ENCODE measurements at places on chromosomes 16 and 17.

- DNase-seq, result peak; percentile 22
Observed at GRCh38 chr17:42387661-42388380, 421 bp downstream of the STAT3 start.

DNA sequence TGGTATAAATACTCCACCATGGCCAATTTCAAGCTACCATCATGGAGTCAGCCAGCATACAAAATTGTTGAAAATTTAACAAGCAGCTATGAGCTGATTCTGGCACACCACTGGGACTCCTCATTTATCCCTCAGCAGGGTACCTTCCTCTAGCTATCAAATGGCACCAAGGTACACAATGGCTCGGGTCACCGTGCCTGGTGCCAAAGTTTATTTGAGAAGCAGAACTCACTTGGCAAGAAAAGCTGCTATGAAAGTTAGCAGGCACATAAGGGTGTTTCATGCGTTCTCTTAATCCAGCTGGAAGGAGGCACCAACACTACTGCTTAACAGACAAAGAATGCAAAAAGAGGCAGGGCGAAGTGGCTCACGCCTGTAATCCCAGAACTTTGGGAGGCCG is 51.6 kb downstream of the IKZF3 start:
- no peak for DNase-seq

DNA sequence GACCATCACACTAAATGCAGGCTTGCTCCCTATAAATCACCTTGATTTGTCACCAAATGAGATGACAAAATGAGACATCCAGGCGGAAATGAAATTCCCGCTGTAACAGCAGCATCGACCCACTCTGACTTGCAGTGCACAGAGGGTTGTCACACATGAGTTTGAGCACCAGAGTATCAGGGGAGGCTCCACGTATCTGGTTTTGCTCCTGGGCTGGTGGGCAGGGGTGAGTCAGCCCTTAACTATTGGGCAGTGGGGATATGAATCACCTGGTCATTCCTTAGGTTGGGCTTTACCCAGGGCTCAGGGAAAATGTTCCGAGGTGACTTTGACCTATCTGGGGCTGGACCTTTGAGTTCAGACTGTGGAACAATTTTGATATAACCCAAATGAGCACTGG is 245.2 kb upstream of the CCL2 start:
- no peak for DNase-seq

DNA sequence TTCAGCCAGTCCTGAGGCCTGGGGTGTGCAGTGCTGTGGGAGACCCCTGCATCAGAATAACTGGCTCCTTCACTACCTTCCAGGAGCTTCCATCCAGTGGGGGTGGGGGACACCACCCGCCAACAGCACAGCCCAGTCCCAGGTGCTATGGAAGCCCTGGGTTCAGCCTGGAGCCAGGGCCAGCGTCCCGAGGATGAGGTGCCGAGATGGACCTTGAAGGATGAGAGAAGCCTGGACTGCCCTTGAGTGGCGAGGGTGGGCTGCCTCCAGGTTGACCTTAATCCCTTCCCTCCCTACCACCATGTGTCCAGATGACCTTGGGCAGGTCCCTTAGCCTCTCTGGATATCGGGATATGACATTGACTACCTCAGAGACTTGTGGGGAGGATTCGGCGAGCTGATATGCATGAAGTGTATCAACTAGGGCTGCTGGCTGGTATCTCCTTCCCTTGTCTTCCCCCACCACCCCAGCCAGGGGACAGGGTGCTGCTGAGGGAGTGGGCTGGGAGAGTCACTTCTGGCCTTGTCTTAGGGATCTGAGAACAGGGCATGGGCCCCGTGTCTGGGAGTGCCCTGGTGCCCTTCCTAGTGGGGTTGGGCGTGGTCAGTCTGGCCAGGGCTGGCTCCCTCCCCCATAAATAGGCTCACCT is 14.2 kb upstream of the LASP1NB start:
- no peak for DNase-seq

DNA sequence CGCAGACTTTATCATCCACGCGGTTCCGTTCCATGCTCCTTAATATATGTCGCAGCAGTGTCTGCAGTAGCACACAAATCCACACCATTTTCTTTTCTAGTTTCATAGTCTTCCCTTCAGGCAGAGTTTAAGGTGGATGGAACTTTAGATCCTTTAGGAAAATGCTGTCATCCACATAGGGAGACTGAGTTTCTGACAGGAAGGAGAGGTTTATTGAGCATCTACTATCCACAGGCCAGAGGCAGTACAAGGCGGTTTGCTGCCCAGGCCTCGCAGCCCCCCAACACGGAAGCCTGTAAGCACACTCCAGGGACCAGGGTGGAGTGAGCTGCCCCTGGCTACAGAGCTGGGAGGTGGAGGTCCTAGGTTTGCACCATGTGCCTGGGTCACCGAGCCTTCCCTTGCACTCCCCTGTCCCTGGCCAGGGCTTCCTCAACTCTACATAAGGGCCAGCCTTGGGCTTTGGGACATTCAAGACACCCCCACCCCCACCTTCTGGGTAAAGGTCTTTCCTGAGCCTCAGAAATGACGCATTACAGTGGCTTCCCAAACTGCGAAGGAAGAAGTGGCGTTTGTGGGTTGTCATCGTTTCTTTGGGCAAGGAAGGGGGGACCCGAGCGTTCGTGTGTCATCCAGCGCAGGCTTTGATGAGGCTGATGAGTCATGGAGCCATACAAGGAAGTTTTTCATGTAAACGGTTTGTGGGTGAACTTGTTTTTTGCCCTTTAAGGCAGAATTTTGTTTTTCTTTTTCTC is 146.5 kb upstream of the PLCG2 start:
- DNase-seq, result peak; percentile 27

DNA sequence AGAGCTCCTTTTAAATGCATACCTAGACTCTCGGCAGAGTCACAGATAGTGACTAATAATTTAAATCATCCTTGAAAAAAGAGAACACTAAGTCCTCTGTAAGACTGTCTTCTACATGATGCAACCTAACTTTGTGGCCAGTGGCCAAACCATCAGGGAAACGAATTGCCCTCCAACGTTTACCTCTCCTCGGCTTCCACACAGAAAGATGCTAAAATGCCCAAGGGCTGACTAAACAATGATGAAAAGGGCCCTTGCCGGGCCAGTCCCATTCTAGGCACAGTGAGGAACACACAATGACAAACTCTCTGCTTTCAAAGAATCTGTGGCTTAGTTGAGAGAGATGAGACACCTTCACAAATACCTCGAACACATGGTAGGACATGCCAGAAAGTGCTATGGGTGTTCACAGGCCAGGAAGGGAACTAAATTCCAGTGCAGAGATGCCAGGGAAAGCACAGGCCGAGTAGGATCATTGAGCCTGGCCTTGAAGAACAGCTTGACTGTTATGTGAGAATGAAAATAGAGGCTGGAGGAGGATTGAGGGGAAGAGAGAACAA is 35.3 kb upstream of the PITPNM3 start:
- no peak for DNase-seq

DNA sequence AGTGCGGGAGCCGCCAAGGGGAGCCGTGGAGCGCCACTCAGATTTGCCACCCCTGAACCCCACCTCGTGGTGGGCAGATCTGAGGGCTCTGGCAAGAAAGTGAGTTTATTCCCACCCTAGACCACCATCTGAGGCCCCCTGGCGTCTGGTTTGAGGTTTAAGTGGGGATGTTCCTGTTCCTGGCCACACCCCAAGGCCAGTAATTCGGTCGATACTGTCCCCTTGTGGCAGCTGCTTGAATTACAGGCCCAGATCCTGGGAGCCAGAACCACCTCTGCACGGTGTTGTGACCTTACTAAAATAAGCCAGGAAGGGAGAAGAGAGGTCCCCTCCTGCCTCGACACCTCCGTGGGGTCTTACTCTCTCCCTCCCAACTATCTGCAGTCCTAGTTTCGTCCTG is 3.3 kb upstream of the LAT start:
- no peak for DNase-seq

GRCh38 chr17:80486692-80487091 is 10.3 kb upstream of the NPTX1 start:
- DNase-seq, result no peak

DNA sequence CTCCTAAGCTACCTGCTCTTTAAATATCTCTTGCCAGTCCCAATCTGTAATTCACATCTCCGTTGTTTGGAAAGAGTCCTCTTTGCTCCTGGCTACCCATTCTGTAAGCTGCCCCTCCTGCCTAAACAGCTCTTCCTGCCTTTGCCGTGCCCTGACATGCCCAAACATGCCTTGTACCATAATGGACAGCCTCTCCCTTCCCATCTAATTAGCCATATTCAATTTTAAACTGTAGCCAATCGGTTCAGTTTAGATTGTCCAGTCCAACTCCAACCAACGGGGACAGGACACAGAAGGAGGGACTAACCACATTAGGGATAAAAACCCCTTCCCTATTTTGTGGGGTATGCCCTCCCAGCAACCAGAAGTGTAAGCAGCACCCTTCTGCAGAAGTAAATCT is 30.6 kb upstream of the CLEC3A start:
- no peak for DNase-seq

DNA sequence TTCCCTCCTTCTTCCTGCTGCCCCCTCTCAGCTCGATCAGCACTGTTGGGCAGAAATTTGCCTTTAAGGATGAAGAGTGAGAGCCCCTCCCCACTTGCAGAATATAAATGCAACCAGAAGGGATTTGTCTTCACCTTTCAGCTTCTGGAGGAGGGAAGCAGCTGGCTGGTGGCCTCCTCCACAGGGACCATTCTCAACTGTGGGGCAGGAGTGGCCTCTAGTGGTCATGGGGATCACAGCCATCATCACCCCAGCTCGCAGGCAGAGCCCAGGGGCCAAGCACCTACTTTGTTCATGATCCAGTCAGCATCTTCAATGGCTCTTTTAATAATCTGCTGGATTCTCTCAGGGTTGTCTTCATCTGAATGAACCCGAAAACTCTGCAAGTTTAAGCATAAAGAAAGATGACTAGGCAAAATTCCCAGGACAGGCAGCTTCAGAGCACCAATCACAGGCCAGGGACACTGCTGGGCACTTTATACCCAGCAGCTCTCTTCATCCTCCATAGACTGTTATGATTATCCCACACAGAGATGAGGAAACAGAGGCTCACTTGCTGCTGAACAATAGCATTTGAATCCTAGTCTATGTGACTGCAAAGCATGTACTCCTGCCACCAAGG is 13.1 kb downstream of the LYRM9 start:
- DNase-seq, result peak; percentile 19

DNA sequence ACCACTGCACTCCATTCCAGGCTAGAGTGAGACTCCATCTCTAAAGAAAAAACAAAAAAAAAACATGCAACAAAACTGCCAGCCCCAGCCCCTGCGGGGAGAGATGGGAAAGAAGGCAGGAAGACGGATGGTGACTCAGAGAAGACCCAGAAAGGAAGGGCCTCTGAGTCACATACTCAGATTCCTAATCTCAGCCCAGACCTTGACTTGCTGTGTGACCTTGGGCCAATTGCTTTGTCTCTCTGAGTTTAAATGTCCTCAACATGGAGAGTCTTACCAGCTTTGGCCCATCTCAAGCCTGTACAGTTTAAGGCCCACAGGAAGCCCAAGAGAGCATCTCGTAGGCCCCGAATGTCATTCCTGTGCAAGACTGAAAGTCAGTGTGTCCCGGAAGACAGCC is 86.5 kb upstream of the LHX1 start:
- DNase-seq, result no peak

GRCh38 chr16:89828199-89828869 is at the start of gene SPIRE2:
SPIRE2 (plus strand) TSS chr16:89828475; CDS start chr16:89828551, 76 bp downstream.
- peak; percentile 50 for DNase-seq

DNA sequence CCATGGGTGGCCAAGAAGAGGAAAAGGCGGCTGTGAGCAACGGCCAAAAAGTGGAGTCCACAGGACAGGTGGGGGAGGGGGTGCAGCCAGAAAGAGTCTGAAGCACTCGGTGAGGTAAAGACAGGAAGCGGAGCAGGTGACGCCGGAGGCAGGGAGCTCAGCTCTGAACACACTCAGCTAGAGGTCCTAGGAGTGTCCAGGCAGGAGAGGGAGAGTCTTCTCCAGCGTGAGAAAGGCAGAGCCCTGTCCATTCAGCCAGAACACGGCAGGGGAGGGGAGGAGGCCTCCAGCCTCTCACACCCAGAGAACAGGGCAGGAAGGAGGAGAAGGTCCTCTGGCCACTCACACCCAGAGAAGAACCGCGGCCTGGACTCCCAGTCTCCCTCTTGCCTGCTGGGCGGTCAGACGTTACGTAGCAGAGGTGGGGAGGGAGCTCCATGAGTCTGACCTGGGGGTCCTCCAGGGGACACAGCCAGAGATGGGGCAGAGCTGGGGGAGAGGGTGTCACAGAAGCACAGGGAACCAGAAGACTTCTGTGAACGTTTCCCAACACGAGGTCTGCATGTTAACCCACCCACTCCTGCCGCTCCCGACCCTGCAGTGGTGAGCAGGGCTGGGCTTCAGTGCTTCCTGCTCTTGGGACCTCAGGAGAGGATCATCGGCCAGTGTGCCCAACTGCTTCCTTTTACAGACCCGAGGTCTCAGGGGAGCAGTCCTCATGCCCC is 89.2 kb downstream of the ABR start:
- no peak for DNase-seq

DNA sequence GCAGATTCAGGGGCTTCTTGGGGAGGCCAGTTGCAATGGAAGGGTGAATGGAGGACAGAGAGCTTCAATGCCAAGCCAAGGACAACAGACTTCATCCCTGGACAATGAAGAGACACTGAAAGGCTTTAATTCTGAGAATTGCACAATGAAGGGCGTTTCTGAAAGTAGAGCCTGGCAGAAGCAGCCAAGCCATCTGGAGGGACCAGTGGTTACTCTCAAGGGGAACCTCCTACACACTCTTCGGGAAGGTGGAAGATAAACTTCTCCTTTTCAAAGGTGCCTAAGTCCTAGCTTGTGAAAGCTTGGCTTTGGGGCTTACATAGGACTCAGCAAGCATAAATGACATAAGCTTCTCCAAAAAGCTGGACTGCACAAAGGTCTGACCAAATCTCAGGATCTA is 6.2 kb upstream of the CES1 start:
- DNase-seq, result no peak

GRCh38 chr16:53949715-53950410 is 245.9 kb downstream of the FTO start:
- no peak for DNase-seq

- DNase-seq, result no peak
Observed at GRCh38 chr17:42865638-42866094, 14.7 kb downstream of the AOC3 start.

- DNase-seq, result peak; percentile 46
Observed at GRCh38 chr17:35895636-35896587, 15.8 kb upstream of the CCL5 start.

DNA sequence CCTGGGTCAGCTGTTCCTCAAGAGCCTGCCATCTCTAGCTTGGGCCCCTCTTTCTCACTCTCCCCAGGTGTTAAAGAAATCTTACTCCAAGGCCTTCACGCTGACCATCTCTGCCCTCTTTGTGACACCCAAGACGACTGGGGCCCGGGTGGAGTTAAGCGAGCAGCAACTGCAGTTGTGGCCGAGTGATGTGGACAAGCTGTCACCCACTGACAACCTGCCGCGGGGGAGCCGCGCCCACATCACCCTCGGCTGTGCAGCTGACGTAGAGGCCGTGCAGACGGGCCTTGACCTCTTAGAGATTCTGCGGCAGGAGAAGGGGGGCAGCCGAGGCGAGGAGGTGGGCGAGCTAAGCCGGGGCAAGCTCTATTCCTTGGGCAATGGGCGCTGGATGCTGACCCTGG is 6.8 kb downstream of the CNP start:
- DNase-seq, result no peak
